ENCODE measurements at places on chromosomes 1 and 21. TPM values are rescaled to one million over a fixed set of nuclear protein-coding genes. Genes with fewer than 3 reads are reported as not detected.

Gene CHD5
- 0.07 TPM for total RNA-seq

Gene FBXO2
- total RNA-seq, result not detected

Gene SLC16A4
- total RNA-seq, result 32.0 TPM

Gene EFNA1
- 4.1 TPM for total RNA-seq

Gene ETV3L
- total RNA-seq, result not detected

- DNase-seq, result no peak
Observed at GRCh38 chr1:11412141-11412540, 66.8 kb upstream of the DISP3 start.

DNA sequence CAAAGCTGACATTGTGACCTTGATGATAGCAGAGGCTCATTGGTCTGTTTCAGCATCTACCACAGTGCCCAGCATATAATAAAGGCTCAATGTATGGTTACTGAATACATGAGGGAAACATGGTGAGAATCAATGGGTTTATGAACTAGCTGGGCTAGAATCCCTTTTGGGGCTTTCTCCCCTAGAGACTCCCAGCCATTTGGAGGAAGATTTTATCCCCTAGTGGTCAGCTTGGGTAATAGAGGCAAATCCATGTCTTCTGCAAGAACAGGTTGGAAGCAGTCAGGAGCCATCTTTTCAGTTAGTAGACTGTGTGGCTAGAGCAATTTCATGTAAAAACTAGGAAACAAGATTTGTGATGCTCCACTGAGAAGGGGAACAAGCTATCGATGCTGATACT, 15.8 kb upstream of the REG4 start:
- no peak for DNase-seq

DNA sequence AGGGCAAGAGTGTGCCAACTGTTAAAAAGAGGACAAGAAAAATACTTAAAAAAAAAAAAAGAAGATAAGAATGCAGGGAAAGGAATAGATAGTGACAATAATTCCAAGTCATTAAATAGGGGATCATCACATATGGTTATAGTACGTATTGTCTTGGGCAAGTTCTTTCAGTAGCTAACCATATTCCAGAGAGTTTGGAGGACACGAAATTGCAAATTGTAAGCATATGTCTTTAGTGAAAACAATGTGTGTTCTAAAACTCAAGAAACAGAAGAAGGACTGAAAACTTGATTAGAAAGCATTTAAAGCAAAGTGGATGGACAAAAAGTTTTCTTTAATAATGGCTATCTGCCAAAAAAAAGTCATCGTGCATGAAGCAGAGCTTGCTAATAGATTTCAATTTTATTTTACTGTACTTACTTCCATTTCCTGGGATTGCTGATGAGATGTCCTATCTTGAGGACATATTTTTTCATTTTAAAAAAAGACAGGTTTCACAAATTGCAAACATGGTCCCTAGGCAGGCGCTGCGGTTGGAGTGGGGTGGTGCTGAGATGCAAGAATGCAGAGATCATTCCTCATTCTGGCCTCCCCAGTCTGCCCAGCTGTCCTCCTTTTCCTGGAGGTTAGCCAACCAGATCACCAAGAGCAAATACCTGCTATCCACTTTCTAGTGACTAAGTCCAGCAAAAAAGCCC, 11.9 kb downstream of the TSPAN2 start:
- no peak for DNase-seq

- DNase-seq, result no peak
Observed at GRCh38 chr1:110956586-110956985, 7.1 kb downstream of the LRIF1 start.

- no peak for DNase-seq
Observed at GRCh38 chr1:206953626-206954025, 7.4 kb upstream of the PIGR start.

DNA sequence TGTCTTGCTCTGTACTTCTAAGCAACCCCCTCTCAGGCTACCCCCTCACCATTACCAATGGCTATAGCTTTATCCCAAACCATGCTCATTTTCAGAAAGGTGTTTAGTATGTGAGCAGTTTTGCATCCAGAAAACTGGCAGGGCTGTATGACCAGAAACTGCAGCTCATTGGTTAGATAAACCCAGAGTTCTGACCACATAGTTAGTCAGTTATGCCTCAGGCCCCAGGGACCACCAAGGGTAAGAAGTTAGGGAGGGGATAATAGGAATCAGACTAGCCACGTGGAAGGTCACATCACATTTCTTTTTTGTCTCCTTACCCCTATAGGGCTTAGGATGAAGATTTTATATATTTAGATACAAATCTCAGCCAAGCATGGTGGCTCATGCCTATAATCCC, 1.2 kb downstream of the ITGA10 start:
- DNase-seq, result no peak

GRCh38 chr21:30437010-30437565, 3.0 kb upstream of the KRTAP15-1 start:
- no peak for DNase-seq

DNA sequence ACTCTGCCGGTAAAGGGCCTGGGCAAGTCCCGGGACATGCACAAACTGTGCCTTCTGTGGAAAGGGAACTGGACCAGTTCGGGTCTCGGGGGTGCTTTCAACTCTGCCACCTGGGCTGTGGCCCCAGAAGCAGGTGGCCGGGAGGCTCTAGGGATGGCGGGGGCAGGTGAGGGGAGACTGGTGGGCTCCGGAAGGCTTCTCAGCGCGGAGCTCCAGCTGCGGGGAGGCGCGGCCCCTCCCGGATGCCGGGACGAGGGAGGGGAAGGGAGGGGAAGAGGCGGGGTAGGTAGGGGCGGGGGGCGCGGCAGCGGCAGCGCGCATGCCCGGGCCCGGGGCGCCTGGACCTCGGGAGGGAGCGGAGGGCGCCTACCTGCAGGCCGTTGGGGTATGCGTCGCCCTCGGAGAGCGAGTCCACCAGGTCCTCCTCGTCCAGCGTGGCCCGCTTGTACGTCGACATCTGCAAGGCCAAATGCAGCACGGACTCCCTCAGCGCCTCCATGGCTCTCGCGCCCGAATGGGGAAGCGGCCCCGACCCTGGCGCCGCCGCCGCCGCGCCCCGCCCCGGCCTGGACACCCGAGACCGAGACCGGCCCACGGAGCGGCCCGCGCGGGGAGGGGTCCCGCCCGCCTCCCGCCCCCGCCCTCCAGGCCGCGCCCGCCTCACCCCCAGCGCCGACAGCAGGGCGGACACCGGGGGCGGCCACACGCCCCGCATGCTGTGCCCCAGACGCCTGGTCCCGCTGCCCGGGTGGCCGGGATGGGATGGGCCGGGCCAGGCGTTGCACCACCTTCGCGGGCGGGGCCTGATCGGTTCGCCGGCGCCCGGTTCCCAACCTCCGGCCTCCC, at the start of gene ECE1:
Gene ECE1 (minus strand): TSS at position 764 of the 846 bp plus-strand sequence. CDS start 49 bp downstream, at position 715.
- peak; percentile 28 for DNase-seq

DNA sequence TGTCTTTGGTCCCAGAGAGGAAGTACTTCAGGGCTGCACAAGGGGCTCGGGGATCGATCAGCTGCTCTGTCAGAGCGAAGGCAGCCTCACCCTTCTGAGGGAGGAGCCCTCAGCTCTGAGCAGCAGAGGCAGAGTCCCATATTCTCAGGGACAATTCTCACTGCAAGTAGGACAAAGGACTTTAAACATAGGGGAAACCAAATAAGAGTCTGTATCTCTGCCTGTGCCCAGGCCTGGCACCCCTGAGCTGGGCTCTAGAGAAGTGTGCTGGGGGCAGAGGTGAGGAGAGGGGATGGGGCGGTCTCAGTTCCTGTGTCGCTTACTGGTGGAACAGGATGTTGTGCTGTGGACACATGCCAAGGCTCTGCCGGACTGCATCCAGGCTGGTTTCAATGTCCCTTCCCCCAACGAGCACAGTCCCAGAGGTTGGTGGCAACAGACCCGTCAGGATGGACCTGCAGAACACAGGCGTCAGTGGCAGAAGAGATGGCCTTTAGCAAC, 76.6 kb downstream of the ABCA4 start:
- no peak for DNase-seq

GRCh38 chr1:26290122-26290881, 10.4 kb downstream of the SH3BGRL3 start:
- no peak for DNase-seq

DNA sequence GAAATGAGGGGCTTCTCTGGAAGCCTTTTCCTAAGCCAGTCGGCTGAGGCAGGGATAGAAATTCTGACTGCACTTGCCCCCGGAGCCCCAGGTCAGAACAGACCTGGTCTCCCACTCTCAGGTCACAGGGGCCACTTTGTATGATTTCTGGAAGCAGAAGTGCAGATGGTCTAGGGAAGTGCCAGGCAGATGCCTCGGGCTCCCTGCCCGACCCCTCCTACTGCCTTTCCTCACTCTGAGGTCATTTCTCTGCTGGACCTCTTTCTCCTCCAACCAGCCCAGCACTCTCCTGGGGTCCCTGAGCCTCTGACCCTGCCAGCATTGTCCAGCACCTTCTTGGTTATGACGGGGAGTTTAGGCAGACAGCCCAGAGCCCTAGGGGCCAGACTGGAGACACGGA, 8.7 kb downstream of the RUNX3 start:
- DNase-seq, result no peak
